ENCODE measurements at places on chromosomes 7 and 10. TPM values are rescaled to one million over a fixed set of nuclear protein-coding genes. Genes with fewer than 3 reads are reported as not detected.

LRRD1 gene
- total RNA-seq: 0.17 TPM

FAM171A1 gene
- total RNA-seq: 6.2 TPM

CPXM2 gene
- 48.1 TPM for total RNA-seq

CRHR2 gene
- total RNA-seq: not detected

BAIAP2L1 gene
- 5.3 TPM for total RNA-seq

LRRC18 gene
- 0.66 TPM for total RNA-seq

PARD3 gene
- total RNA-seq: 46.4 TPM

SRGN gene
- total RNA-seq: 363 TPM

NCAPG2 gene
- total RNA-seq: 10.9 TPM

TBC1D12 gene
- total RNA-seq: 13.9 TPM

ITGB8 gene
- 100 TPM for total RNA-seq

FRMD4A gene
- total RNA-seq: 26.9 TPM

NUTM2E gene
- under 0.01 TPM for total RNA-seq

MMD2 gene
- not detected for total RNA-seq

GSTO2 gene
- total RNA-seq: 2.1 TPM

NUB1 gene
- total RNA-seq: 42.9 TPM

ADAM12 gene
- total RNA-seq: 33.9 TPM

MACROH2A2 gene
- total RNA-seq: 12.1 TPM

STEAP1 gene
- 69.9 TPM for total RNA-seq

NUP42 gene
- 28.2 TPM for total RNA-seq

TRIM73 gene
- 0.51 TPM for total RNA-seq

ERVW-1 gene
- not detected for total RNA-seq

SMO gene
- total RNA-seq: 12.6 TPM

CH25H gene
- total RNA-seq: 8.2 TPM

UBE2D1 gene
- total RNA-seq: 12.1 TPM

IDI2 gene
- total RNA-seq: not detected

PRPS1L1 gene
- not detected for total RNA-seq

CYP51A1 gene
- total RNA-seq: 784 TPM

HABP2 gene
- total RNA-seq: not detected

FGFR2 gene
- 0.17 TPM for total RNA-seq

CPN1 gene
- total RNA-seq: not detected

AOAH gene
- total RNA-seq: not detected

CEP55 gene
- total RNA-seq: 19.0 TPM

OPN1SW gene
- not detected for total RNA-seq

PRSS1 gene
- not detected for total RNA-seq

SORBS1 gene
- 0.26 TPM for total RNA-seq

RAMP3 gene
- total RNA-seq: under 0.01 TPM

DKK1 gene
- 54.4 TPM for total RNA-seq

ATG9B gene
- total RNA-seq: under 0.01 TPM

ADAP1 gene
- 2.3 TPM for total RNA-seq

MMP21 gene
- 0.26 TPM for total RNA-seq

PPP1R17 gene
- total RNA-seq: not detected

DOCK4 gene
- 30.3 TPM for total RNA-seq

TFPI2 gene
- total RNA-seq: 14.4 TPM

CCL24 gene
- total RNA-seq: not detected

MUC3A gene
- total RNA-seq: not detected
